GM12878 (cell line): ENCODE measurements at places on chromosomes 11 and 22. TPM values are rescaled to one million over a fixed set of nuclear protein-coding genes. Genes with fewer than 3 reads are reported as not detected.

Gene DRD2
- total RNA-seq, result not detected in 2 replicates

GRCh38 chr11:65559951-65560537 is 1.9 kb upstream of the LTBP3 start:
- no peak for DNase-seq
- no peak overlapping the region for H3K4me3 ChIP-seq
- no peaks in the 10 kb centered on the region; the same call in 1 of the 2 replicates for H3K27me3 ChIP-seq
- H3K27ac ChIP-seq, result no peak overlapping the region

DNA sequence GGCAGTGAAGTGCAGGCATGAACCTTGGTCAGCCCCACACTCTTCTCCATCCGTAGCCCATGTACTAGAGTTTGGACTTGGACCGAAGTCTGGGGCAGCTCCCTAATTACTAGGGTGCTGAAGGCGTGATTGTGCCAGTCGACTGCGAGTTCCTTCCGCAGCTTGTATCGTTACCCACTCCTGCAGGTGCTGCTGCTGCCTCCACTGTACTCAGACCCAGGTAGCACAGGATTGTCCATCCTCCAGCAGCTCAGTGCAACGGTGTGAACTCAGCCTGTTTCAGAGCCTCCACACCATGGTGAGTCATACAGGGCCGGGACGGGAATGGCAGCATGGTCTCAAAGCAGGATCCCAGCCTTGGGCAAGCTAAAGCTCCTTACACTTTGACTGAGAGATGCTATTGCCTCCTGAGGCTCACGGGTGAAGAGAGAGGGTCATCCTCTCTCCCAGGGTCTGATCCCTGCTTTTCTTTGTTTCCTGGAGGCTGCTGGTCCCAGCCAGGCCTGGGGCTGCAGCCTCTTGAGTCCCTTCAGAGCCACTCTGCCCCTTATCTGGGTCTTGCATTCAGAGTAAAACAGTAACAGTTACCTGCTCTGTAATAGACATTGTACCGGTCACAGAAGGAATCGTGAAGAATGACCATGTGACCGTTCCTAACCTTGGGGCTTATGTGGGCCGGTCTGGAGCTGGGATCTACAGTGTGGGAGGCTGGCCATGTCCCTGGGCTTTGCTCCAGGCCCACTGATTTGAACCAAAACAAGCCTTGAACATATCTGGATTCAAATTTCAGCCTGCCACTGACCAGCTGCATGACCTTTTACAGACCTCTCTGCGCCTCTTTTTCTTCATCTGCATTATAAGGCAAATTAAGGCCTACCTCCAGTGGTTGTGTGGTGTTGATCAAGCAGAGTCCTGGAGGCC is 1.7 kb downstream of the TKFC start:
- no peaks in the 10 kb centered on the region for H3K27me3 ChIP-seq
- DNase-seq, result no peak
- no peak overlapping the region for H3K27ac ChIP-seq
- peak overlapping the region; percentile 90; the same call in 1 of the 2 replicates for H3K4me3 ChIP-seq
- peaks cover 7% of the 10 kb centered on the region; the same call in 1 of the 2 replicates for H3K36me3 ChIP-seq
- H3K4me1 ChIP-seq, result peaks cover 20% of the 10 kb centered on the region

DNA sequence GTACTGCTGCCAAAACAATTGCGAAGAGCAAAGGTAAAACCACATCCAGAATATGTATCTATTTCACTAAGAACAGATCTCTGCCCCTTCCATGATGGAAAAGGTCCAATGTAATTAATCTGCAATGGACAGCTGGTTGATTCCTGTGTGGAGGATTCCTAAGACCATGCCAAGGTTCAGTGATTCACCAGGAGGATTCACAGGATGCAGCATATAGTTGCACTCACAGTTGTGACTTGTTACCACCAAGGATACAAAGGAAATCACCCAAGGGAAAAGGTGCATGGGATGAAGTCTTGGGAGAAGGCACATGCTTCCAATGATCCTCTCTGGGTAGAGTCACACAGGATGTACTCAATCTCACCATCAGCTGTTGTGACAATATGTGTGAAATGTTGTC is 35.1 kb upstream of the CUL5 start:
- no peak for DNase-seq
- no peaks in the 10 kb centered on the region for H3K4me1 ChIP-seq
- no peaks in the 10 kb centered on the region for H3K27me3 ChIP-seq
- H3K4me3 ChIP-seq, result no peak overlapping the region
- H3K36me3 ChIP-seq, result no peaks in the 10 kb centered on the region
- H3K27ac ChIP-seq, result no peak overlapping the region

- no peaks in the 10 kb centered on the region for H3K27me3 ChIP-seq
- no peaks in the 10 kb centered on the region for H3K36me3 ChIP-seq
- H3K27ac ChIP-seq, result no peak overlapping the region
- no peak for DNase-seq
These were observed 83.0 kb upstream of the SHANK2 start for GRCh38 chr11:71335371-71335770.

Gene HSPB2
- not detected in 2 replicates for total RNA-seq

DNA sequence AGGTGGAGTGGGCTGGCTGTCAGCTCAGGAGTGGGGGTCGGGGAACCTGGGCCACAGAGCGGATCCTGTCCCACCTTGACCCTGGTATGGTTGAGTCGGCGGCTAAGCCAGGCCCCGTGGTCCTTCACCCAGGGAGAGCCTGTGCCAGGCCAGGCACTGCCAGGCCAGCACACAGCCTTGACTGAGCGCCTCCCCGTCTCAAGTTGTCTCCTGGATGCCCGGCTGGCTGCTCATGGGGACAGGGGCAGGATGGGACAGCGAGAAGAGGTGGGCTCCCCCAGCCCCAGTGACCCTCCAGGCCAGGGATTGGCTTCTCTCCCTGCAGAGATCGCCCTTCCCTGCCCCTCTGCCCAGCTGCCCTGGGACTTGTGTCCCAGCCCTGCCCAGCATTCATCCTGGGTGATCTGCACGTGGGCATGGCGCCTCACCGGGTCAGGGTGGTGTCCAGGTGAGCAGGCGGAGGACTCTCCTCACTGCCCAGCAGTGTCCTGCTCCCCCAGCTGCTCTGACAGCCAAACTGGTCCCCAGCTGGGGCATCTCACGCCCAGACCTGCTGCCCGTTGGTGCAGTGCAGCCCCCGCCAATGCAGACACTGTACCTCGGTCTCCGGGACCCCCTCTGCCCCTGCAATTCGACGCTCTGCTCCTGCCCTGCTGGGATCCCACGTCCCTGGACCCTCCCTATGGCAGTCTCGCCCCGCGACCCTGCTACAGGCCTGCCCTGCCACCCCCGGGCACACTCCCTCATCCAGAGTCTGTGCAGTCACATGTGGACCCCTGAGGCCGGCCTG is 28.8 kb upstream of the CCDC188 start:
- DNase-seq, result no peak
- no peak overlapping the region for H3K4me3 ChIP-seq

- H3K27me3 ChIP-seq, result peaks cover 2% of the 10 kb centered on the region; the same call in 1 of the 2 replicates
- H3K4me3 ChIP-seq, result no peak overlapping the region
- no peak overlapping the region for H3K27ac ChIP-seq
These were observed 53.0 kb downstream of the SCUBE1 start for GRCh38 chr22:43289976-43290721.

GRCh38 chr11:83070044-83070701 is 1.5 kb downstream of the RAB30 start:
- DNase-seq, result no peak
- peak overlapping the region; percentile 92 for H3K27ac ChIP-seq
- H3K36me3 ChIP-seq, result no peaks in the 10 kb centered on the region; the same call in 1 of the 2 replicates
- peaks cover 31% of the 10 kb centered on the region for H3K4me1 ChIP-seq
- no peaks in the 10 kb centered on the region for H3K27me3 ChIP-seq
- H3K4me3 ChIP-seq, result peak overlapping the region; percentile 78

- DNase-seq, result no peak
- H3K4me3 ChIP-seq, result no peak overlapping the region
- H3K27ac ChIP-seq, result no peak overlapping the region
These were observed 78.5 kb downstream of the MORC2 start for GRCh38 chr22:30889996-30890480.

DNA sequence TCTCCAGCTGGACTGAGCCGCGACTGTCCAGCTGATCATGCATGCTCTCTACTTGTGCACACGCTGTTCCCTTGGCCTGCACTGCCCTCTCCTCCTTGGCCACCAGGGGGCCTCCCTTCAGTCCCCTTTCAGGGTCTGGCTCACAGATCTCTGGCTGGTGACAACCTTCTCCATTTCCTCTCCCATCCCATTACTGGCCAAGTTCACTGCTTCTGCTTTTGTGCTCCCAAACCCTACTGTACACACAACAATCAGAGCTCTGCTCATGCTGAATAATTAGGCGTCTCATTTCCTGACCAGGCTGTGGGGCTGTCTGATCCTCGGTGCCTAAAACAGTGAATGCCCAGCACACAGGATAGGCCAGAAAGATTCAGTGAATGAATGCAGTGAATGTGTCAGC is 224.0 kb upstream of the NARS2 start:
- no peaks in the 10 kb centered on the region for H3K4me1 ChIP-seq
- no peak for DNase-seq
- H3K36me3 ChIP-seq, result no peaks in the 10 kb centered on the region
- no peaks in the 10 kb centered on the region; the same call in 1 of the 2 replicates for H3K27me3 ChIP-seq

Gene SLC7A4
- 0.11 and 0.21 TPM in 2 replicates for total RNA-seq

DNA sequence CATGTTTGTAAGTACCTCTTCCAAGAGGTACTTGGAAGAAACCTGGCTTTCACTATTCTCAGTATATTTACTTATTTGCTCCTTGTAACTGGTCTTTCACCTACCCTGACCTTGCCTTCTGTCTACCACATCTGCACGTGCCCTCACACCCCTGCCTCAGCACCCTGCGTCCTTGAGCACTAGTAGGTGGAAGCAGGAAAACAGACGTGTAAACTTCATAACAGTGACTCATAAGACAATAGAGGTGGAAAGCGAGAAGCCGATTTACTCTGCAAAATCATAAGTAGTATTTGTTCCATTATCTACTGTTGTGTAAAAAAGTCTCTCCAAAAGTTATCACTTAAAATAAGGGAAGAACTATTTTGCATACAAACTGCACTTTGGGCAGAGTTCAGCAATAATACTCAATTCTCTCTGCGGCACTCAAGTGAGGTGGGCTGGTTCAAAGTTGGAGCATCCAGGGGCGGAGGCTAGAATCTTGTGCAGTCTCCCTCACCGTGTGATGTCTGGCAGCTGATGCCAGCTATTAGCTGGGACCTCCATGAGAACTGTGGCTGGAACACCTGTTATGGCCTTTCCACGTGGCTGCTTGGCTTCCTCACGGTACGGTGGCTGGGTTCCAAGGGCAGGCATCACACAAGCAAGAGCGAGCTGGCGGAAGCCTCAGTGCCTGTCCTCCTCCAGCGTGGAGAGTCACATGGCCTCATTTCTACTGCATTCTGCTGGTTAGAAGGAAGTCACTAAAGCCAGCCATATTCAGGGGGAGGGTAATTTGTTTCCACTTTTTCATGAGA is 30.4 kb downstream of the PACS1 start:
- peak overlapping the region; percentile 30 for H3K4me3 ChIP-seq
- no peaks in the 10 kb centered on the region for H3K36me3 ChIP-seq
- no peaks in the 10 kb centered on the region for H3K27me3 ChIP-seq

GRCh38 chr11:129911298-129911697 is 15.9 kb upstream of the NFRKB start:
- H3K36me3 ChIP-seq, result peaks cover 6% of the 10 kb centered on the region; the same call in 1 of the 2 replicates
- no peaks in the 10 kb centered on the region for H3K4me1 ChIP-seq
- H3K27ac ChIP-seq, result no peak overlapping the region
- no peak overlapping the region for H3K4me3 ChIP-seq

DNA sequence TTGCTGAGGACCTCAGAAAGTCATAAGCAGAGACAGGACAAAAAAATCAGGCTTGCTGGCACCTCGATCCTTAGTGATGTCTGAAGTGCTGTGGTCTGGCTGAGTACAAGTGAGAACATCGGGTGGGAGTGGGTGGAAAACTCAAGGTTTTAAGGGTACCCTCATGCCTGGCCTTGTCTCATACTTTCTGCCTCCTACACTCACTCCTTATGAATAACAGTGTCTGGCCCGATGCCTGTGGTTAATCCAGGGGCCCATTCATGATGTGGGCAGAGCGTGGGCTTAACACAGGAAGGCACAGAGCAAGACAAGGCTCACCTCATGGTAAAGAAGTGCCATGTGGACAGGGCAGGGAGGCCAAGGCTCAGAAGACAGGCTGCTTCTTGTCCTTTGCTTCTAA is 11.0 kb upstream of the UCP3 start:
- H3K36me3 ChIP-seq, result no peaks in the 10 kb centered on the region; the same call in 1 of the 2 replicates
- H3K4me1 ChIP-seq, result peaks cover 21% of the 10 kb centered on the region
- DNase-seq, result peak; percentile 20
- no peaks in the 10 kb centered on the region for H3K27me3 ChIP-seq
- H3K27ac ChIP-seq, result peak overlapping the region; percentile 58

Gene GNAZ
- total RNA-seq, result 0.51 and 0.96 TPM in 2 replicates

Gene OLFML1
- total RNA-seq, result not detected in 2 replicates

DNA sequence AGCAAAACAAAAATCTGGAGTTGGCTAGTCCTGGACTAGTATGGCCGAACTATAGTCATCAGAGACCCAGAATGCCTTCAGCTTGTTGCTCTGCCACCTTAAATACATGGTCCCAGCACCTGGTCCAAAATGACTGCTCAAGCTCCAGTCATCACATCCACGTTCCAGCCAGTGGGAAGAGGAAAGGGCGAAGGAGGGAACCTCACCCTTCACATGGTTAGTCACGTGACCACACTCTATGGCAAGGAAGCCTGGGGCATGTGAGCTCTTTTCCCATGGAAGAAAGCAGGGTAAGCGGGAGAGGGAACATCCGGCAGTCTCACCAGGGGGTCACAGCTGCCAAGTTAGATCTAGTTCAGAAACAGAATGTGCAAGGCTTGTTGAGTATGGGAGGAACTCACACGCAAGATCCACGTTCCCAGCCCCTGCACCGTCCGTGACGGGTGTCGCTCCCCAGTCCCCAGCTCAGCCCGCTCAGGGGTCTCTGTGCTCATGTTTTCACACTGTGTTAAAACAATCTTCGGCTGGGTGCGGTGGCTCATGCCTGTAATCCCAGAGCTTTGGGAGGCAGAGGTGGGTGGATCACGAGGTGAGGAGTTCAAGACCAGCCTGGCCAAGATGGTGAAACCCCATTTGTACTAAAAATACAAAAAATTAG is 1.9 kb upstream of the ANO9 start:
- H3K27me3 ChIP-seq, result no peaks in the 10 kb centered on the region
- H3K36me3 ChIP-seq, result no peaks in the 10 kb centered on the region
- peaks cover 12% of the 10 kb centered on the region for H3K4me1 ChIP-seq
- no peak overlapping the region for H3K4me3 ChIP-seq
- no peak for DNase-seq
- no peak overlapping the region for H3K27ac ChIP-seq

- H3K27ac ChIP-seq, result no peak overlapping the region
- H3K4me1 ChIP-seq, result peaks cover 14% of the 10 kb centered on the region
- H3K36me3 ChIP-seq, result no peaks in the 10 kb centered on the region
- DNase-seq, result no peak
- H3K4me3 ChIP-seq, result no peak overlapping the region
These were observed 4.4 kb upstream of the CTSD start for GRCh38 chr11:1768141-1768469.

Gene KCNJ4
- total RNA-seq, result not detected in 2 replicates

DNA sequence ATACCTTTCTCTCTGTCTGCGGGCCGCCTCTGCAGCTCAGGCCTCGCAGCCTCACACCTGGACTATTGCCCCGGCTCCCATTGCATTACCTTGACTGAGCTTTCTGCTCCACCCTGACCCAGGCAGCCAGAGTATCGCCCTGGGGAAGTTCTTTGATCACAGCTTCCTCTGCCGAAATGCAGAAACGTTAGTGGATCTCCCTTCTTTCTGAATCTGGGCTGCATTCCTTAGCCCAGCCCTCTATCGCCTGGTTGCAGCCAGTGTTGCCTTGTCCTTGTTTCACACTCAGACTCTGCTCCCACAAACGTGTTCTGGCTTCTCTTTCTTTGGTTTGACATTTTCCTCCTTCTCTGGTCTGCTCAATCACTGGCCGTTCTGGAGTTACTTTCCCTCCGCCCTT is 195.7 kb downstream of the ADAMTS15 start:
- H3K27me3 ChIP-seq, result no peaks in the 10 kb centered on the region
- no peaks in the 10 kb centered on the region for H3K36me3 ChIP-seq
- no peak overlapping the region for H3K4me3 ChIP-seq
- no peaks in the 10 kb centered on the region for H3K4me1 ChIP-seq
- DNase-seq, result no peak

Gene NCAPD3
- 54.6 and 56.6 TPM in 2 replicates for total RNA-seq
